ENCODE measurements at places on chromosomes 6 and 20.

DNA sequence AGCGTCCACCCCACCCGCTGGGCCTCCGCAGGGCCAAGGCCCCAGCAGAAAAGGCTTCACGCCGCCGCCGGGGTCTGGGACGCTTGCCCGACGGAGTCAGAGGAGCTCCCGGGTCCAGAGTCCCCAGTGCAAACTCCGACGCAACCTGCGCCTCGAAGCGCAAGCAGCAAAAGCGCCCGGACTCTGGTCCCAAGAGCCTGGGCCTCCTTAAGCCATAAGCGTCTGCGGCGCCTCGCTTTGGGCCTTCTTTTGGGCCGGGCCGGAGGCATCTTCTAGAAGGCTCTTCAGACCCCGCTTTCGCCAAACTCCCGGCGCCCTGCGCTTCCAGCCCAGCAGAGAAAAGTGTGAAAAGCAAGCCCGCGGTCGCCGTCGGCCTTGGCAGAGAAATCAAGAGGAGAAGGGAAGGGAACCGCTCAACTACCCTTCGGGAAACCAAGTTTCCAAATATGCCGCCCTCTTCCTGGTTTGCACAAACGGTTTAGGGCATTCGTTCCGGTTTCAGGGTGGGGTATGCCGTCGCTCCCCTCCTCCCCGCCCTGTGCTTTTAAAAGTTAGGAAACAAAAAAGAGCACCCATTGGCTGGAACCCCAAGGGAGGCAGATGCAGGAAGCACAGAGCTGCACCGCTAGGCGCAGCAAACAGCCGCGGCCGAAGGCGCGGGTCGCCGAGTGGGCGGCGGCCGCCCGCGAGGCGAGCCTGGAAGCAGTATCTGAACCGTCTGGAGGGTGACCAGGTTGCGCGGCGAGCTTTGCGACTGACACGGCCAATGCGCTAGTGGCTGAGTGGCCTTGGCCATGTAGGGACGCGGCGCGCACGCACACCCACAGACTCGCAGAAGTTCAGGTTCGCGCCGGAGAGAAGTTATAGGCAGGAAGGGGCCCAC is 1.2 kb downstream of the TBX18 start:
- DNase-seq = peak; percentile 75

GRCh38 chr6:84554074-84554473 is 210.3 kb downstream of the TBX18 start:
- no peak for DNase-seq

- no peak for DNase-seq
Measured at GRCh38 chr6:92681401-92681800, 738.0 kb downstream of the EPHA7 start.

- DNase-seq = no peak
Measured at GRCh38 chr20:46563170-46563859, 12.9 kb upstream of the OCSTAMP start.

DNA sequence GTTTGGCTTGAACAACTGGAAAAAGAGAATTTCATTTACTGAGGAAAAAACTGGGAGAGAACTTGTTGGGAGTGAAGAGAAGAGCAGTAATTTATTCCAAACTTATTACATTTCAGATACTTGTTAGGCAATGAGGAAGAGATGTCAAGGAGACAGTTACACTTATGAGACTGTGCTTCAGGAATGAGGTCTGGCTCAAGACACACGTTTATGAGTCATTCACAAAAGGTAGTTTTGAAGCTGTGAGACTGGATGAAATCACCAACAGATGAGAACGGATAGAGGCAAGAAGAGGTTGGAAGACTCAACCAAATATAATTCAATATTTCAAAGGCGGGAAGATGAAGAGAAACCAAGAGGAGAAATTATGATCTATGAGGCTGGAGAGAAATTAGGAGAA is 70.6 kb upstream of the DEFB112 start:
- no peak for DNase-seq

GRCh38 chr6:41940759-41941279 is 789 bp downstream of the CCND3 start:
- DNase-seq = peak; percentile 69

DNA sequence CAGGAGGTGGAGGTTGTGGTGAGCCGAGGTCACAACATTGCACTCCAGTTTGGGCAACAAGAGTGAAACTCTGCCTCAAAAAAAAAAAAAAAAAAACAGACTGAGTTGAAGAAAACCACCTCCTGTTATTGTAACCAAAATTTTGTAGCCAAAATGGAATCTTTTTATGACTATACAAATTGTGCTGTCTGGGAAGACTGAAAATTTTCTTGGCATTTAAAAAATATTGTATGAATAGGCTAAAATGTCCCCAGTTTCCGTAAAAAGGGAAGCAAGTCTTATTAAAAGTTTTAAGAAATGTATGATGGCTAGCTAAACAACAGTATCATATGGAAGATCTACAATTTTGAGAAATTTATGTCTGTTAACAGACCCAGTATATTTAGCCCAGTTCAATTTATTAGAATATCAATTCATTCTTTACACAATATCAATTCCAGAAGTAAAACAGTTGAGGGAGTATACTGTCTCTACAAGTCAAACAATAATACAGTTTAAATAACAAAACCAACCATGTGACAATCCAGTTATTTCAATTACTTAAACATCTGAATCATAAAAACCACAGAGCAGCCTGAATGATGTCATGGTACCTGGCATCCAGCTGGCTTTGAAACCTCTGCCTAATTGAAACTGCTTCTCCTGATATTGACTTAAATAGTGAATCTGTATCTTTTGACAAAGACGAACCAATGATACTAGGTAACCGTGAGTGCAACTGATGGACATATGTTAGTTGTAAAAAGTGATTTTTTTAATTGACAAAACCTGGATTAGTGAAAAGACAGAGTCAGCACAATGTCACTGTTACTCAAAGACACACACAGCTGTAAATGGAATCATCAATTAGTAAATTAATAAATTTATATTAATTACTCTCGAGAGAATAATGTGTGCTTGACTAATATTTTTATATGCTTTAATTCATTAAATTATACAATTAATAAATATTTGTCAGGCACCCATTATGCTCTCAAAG is 166.6 kb upstream of the MARCKS start:
- DNase-seq = no peak

DNA sequence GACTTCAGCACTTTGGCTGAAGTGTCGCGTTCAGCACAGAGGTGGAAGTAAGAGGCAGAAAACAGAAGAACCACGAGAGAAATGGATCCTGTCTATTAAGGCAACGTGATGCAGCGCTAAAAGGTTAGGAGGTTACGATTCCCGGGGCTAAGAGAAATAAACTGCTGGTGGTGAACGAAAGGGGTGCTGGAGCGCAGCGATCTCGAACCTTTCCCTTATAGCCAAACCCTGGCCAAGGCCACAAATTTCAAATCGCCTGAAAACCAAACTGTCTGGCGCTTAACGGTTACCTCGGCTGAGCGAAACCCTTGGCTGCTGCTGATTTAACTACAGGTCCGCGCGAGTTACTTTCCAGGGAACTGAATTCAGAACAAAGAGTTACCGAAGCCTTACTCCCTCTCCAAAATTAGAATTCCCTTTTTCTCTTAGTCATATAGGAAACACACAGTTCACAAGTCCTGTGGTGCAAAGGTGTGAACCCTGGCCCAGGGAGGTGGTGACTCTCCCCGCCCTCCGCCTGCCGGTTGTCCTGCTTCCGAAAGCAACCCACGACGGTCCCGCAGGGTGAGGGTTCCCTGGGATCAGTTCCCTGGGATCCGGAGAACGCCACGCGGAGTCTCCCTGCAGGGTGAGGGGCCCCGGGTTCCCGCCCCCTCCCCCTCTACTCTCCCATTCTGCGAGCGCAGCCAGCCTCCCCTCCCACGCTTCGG is 1.3 kb upstream of the SLC35D3 start:
- no peak for DNase-seq

DNA sequence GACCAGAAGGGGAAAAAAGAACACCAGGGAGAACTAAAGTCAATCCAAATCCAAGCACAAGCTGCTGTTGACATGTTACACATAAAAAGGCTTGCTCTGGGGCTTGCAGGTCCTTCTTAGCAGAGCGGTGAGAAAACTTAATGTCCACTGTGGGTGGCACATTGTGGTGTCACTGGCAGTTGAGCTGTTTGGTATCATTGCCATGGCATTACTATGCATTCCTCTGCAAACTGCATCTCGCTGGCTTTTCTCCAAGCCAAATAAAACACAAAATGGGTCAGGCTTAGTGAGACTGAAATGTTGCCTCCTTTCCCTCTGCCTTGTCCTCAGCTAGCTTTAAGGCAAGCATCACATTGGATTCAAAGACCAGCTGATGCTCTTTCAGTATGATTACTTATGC is 40.9 kb downstream of the LY86 start:
- DNase-seq = no peak

- no peak for DNase-seq
Measured at GRCh38 chr20:24746351-24746685, 202.8 kb upstream of the CST7 start.

GRCh38 chr6:56520218-56520617 is 122.5 kb downstream of the DST start:
- DNase-seq = no peak

DNA sequence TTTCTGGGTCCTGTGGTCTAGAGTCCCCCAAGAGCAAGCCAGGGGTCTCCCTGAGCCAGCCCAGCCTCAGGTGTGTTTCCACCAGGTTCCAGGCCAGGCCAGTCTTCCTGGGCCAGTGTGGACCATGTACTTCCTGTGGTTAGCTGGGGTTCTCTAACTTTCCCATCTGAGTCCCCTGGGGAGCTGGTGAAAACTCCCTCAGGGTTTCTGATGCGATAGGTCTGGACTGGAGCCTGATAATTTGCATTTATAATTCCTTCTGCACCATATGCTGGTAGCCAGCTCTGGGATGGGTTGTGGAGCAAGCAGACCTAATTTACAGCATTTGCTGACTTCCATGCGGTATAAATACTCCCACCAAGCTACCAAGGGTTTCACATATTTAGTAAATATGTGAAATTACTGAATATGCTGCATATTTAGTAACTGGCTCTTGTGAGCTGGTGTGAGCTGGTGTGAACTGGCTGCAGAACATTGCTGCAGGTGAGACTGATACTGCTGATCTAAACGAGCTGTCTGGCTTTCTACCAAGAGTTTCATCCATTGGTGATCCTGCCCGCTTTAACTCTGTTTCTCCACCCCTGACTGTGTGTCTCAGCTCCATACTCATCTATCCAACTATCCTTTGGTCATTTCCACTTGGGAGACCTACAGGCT is 62.6 kb downstream of the RIN2 start:
- DNase-seq = no peak
